MV-4-11 (cell line): ENCODE measurements at places on chromosomes 11 and 22.
A peak's percentile ranks its signal among the peaks of the same experiment; 100 is the strongest.

DNA sequence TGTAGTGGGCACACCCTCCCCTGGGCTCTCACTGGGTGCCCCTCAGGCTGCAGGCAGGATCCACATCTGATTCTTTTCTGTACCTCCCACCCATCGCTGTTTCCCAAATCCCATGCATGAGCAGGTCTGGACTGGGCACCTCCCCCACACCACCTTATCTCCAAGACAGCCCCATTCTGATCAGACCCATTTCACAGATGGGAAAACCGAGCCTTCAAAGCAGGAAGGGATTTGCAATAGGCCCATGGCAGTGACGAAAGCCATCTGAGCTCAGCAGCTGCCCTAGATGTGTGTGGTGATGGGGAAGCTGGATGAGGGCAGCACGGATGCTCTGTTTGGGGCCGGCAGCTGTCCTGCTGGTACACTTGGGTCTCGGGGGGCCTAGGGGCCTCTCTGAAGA is 41.4 kb downstream of the WNT7B start:
- no peak for DNase-seq

- DNase-seq: peak; percentile 57
Measured at GRCh38 chr11:63572026-63572688, 9.0 kb upstream of the PLAAT2 start.

GRCh38 chr11:34609850-34610249 is 11.0 kb upstream of the EHF start:
- no peak for DNase-seq

DNA sequence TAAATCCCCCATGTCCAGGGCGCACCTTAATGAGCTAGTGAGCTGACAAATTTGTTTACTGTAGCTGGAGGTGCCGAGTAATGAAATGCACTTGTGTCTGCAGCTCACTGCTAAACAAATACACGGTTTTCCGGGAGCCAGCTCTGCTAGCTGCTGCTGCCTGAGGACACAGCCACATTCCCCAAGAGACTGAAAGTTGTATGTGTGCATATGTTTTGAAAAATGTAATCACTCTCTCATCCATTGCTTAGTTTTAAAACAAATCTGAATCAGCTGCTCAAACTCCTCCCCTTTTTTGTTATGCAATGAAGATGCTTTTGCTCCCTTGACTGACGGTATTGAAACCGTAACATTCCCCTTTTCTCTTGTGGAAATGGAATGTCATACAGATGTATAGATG is 62.4 kb upstream of the NNMT start:
- no peak for DNase-seq

DNA sequence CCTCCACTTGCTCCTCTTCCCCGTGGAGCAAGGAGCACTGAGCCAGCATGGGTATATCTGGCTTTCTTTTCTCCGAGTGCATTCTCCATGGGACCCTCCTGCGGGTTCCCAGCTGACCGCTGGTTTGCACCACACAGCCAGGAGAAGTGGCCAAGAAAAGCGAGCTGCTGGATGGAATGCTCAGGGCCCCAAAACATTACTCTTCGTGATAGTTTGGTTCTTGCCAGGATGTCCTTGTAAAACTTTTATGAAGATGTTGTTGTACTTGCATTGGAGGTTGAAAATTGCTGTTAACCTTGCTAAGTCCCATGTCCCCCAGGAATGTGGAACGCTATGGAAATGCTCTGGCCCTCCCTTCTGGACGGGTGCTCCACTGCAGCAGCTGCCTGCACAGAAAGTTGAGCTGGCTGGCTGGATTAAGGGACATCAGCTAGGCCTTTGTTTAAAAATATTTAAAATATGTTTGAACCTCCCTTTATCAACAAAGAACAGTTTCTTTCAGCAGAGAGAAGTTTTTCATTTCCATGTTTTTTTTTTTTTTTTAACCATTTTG is 68.7 kb downstream of the ZNRF3 start:
- DNase-seq: no peak

GRCh38 chr11:11020747-11021149 is 162.9 kb upstream of the ZBED5 start:
- DNase-seq: no peak

- DNase-seq: peak; percentile 46
Measured at GRCh38 chr22:17430412-17430811, 61.2 kb downstream of the CECR2 start.

- no peak for DNase-seq
Measured at GRCh38 chr11:117428856-117429229, 101.2 kb downstream of the CEP164 start.

DNA sequence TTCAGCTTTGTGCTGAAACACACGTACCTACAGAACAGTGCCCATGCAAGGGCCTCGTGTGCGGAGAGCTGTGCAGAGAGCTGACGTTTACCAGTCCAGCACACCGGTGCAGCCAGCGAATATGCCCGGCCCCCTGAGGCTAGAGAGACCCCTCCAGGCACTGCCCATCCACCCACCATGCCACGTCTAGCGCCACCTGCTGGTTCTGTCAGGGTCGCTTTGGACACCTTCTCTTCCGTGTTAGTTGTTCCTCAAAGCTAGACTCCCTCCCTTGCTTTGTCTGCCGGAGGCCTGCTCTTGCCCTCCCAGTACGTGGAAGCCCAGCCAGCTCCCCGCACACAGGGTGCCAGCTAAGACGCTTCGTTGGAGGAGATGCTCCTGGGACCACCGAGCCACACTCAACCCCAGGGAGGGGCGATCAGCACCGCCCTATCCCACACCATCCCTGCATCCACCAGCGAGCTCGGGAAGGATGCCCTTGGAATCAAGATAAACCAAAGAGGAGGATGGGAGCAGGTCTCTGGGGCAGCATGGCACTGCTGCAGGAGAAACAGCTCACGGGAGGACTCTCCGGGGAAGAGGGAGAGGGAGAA is 43.4 kb downstream of the CPT1A start:
- DNase-seq: no peak

- peak; percentile 63 for DNase-seq
Measured at GRCh38 chr11:123238297-123238696, 43.2 kb upstream of the CLMP start.

- DNase-seq: no peak
Measured at GRCh38 chr11:68255526-68255925, 16.2 kb downstream of the C11orf24 start.

GRCh38 chr22:31162015-31162765 is 2.2 kb downstream of the RNF185 start:
- no peak for DNase-seq

DNA sequence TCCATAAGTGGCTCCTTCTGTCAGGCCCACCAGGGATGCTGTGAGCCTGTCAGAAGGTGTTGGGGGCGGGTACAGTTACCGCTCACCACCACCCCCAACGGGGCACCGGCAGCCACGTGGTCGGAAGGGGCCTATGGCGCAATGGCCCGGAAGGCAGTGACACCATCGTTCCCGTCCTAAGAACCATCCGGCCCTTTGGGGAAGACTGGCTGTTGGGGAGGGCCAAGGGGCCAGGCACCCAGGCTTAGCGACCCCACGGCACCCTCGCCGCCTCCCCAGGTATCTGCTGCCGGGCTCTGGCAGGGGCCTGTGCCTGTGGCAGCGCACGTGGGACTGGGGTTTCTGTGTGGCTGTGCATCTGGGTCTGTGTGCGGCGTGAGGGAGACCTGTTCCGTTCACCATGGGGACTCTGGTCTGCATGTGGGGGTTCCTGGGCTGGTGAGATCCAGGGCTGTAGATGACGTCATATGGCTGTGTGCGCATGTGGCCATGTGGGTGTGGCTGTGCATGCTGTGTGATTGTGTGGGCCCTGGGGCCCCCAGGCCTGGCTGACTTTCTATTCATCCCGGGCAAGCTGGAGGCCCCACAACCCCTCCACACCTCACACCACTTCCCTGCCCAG is 717 bp downstream of the OSM start:
- peak; percentile 87 for DNase-seq

DNA sequence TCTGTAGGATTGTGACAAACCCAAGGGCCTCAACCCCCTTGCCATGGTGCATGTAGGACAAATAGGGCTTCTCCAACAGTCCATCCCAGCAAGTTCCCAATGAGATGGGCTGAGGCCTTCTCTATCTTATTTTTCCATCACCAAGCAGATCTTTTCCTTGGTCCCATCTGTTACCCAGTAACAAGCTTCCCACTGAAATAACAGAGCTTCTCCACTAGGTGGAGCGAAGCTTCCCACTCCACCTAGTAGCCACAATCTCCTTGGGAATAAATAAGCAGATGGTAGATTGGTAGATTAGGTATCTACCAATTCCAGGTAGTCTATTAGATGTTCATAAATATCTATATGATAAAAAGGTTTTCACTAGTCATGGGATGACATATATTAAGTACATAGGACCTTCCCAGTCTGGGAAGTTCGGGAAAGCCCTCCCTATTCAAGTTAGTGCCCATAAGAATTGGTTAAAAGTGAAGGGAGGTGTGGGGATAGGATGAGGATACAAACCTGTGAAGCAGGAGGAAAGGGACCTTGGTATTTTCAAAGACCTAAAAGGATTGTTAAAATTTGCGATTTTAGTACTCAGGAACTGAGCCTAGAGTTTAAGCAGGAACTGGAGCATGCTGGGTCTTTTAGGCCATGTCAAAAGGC is 5.9 kb upstream of the OR52L1 start:
- peak; percentile 1 for DNase-seq

DNA sequence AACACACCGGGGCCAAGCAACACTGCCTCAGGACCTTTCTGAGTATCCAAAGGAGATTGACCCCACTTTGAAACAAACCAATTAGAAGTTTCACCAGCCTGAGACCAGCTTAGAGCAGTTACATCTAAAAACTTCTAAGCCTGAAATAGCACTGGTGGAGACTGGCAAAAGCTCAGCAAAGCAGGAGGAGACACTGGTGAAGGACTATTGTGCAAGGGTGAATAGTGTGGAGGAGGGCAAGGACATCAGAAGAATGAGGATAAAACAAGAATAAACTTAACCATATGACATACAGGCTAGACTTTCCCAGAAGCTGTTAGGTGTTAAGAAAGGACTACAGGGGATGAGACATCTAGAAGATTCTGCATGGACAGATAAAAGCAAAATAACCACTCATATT is 152.4 kb downstream of the FCHSD2 start:
- peak; percentile 43 for DNase-seq

DNA sequence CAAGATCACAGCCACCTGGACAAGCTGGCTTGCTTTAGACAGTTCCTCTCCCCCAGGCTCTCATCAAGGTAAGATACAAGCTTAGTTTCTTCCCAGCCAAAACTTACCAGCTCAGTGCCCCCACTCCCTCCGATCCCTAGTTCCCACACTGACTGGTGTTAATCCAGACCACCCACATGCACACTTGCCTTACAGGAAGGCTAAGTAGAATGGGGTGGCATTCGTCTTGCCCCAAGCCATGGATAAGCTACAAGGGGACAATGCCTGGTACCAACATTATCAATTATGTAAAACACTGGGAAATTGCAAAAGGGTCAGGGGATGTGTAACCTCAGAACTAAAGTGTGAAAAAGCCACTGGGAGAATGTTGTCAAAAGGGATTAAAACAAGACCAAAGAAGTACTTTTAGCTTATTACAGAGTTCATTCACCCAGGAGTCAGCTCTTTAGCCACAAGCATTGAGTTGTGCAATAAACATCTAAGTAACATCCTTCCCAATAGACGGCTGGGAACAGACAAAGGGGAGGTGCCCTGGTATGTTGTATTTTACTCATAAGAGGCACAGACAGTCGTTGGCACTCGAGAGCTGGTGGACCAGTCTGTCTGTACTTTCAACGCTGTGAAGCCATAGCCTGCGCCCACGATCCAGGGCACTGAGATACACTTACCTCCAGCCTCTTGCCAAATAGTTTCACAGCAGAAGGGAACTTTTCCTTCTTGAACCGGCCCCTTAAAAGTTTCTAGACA is 1.1 kb downstream of the DHCR7 start:
- peak; percentile 97 for DNase-seq

DNA sequence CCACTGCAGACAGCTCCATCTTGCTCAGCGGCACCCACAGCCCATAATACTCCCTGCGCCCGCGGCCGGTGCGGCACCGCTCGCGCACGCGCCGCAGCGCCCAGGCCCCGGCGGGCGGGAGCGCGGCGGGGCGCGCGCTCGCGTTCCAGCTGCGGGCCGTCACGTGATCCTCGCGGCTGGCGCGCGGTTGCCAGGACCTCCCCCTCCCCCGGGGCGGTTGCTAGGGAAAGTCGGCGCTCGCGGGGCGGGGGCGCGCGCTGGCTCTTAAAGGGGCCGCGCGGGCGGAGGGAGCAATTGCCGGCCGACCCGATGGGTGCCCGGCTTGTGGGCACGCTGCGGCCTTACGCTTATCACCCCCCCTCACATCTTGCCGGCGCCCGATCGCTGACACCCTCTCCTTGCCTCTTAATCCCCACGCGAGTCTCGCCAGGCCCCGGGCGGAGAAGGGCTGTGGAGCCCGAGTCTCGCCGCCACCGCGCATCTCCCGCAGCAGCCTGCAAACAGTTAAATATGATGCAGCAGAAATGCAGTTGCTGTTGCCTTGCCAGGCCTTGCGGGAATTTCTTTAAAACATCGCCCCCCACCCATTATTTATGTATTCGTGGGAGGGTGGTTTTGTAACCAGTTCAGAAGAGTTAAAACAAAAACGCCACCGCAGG is at the start of gene CBX6:
CBX6 (minus strand) TSS at position 45 of the 659 bp plus-strand sequence; CDS start at position 19, 26 bp downstream.
- peak; percentile 82 for DNase-seq

DNA sequence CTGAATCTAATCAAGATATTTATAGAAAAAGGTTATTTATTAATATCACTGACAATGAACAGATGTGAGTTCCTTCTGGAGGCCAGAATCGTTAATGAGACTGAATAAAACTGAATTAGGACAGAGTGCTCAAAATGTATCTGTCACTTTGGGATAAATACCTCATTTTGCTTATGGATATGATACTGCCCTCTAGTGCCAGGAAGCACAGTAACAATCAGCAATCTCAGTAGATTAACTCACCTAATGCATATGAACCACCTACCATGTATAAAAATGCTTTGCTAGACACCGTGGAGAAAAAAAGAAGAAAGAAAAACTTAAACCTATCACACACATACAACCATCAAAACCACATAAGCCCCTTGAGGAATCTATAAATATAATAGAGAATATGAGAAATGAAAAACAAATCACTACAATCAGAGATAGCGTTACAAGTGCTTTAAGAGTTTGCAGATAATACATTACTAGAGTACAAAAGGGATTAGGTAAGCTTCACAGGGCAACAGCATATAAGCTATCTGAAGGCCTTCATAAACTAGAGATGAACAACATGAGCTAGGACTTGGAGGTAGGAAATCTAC is 117.4 kb downstream of the SGSM3 start:
- peak; percentile 37 for DNase-seq

DNA sequence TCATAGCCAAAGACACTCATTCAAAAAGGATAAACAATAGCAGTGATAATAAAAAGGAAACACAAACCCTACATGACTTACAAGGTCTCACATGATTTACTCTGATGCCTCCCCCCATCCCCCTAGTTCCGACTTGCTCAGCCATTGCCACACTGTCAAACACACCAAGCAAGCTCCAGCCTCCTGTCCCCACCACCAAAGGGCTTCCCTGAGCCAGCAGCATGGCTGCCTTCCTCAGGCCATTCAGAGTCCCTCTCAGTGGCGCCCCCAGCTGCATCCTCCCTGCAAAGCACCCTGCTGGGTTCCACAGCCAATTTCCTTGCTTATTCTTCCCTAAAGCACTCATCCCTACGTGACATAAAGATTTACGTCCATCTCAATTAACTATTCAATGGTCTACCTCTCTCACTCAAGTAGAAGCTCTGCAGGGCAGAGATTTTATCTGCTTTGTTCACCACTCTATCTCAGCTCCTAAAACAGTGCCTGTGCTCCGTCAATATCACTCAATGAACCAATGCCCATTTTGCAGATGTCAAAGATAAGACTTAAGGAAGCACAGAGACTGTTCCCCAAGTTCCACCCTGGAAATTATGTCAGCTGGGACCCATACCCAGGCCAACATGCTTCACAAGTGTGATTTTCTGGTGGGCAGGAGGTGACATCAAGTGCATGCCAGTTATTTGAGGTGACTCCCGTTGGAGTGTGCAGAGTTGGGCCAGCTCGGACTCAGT is 106.9 kb downstream of the SYN3 start:
- DNase-seq: no peak
